ENCODE measurements at places on chromosomes 16 and 17. TPM values are rescaled to one million over a fixed set of nuclear protein-coding genes. Genes with fewer than 3 reads are reported as not detected.

GRCh38 chr16:14187517-14188338, 116.6 kb downstream of the MRTFB start:
- H3K27me3 ChIP-seq = no peaks in the 10 kb centered on the region
- peaks cover 23% of the 10 kb centered on the region for H3K4me1 ChIP-seq
- no peak for DNase-seq
- H3K36me3 ChIP-seq = no peaks in the 10 kb centered on the region
- no peak overlapping the region for H3K4me3 ChIP-seq

- no peaks in the 10 kb centered on the region for H3K27me3 ChIP-seq
- H3K4me3 ChIP-seq = peak overlapping the region; percentile 88
- peak overlapping the region; percentile 70 for H3K27ac ChIP-seq
- no peak for DNase-seq
- peaks cover 5% of the 10 kb centered on the region for H3K4me1 ChIP-seq
- no peaks in the 10 kb centered on the region for H3K36me3 ChIP-seq
Observed at GRCh38 chr17:61863801-61864126, 436 bp upstream of the BRIP1 start.

DNA sequence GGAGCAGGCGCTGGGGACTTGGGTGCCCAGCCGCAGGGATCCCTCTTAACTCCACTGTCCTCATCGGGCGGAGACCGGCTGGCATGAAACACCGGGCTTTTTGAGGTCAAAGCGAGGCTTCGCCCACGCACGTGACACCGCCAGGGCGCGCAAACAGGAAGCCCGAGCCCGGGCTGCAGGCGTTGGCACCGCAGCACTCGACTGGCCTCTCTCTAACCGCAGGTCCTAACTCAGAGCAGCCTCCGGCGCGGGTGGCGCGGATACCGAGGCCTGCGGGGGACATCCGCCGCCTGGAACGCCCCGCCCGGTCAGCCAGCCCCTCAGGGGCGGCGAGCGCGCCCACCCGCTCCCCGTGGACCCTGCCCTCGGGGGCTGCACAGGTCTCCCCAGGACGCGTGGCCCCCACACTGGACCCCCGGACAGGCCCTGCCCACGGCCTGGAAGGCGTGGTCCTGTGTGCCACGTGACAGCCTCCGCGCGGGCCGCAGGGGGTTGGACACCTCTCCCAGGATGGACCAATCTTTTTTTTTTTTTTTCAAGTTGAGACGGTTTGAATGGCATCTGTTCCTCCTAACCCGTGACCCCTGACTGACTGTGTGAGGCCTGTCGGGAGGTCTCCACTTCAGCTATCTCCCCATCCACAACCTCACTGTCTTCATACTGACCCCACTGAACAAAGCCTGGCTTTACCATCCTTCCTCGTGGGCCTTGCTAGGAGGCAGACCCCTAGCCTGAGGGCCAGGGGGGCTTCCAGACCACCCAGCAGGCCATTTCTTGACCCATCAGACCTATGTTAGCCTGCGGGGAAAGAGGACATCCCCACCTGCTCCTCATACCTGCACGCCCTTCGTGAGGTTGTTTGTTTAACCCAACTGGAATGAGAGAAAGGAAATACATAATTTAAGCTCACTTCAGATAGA, 8.4 kb upstream of the SLC47A2 start:
- no peaks in the 10 kb centered on the region for H3K36me3 ChIP-seq
- peak overlapping the region; percentile 12 for H3K27ac ChIP-seq
- H3K27me3 ChIP-seq = no peaks in the 10 kb centered on the region
- DNase-seq = peak; percentile 18

- DNase-seq = no peak
- H3K27me3 ChIP-seq = no peaks in the 10 kb centered on the region
- no peaks in the 10 kb centered on the region for H3K4me1 ChIP-seq
- no peaks in the 10 kb centered on the region for H3K36me3 ChIP-seq
Observed at GRCh38 chr17:33200587-33200986, 92.5 kb downstream of the ASIC2 start.

DNA sequence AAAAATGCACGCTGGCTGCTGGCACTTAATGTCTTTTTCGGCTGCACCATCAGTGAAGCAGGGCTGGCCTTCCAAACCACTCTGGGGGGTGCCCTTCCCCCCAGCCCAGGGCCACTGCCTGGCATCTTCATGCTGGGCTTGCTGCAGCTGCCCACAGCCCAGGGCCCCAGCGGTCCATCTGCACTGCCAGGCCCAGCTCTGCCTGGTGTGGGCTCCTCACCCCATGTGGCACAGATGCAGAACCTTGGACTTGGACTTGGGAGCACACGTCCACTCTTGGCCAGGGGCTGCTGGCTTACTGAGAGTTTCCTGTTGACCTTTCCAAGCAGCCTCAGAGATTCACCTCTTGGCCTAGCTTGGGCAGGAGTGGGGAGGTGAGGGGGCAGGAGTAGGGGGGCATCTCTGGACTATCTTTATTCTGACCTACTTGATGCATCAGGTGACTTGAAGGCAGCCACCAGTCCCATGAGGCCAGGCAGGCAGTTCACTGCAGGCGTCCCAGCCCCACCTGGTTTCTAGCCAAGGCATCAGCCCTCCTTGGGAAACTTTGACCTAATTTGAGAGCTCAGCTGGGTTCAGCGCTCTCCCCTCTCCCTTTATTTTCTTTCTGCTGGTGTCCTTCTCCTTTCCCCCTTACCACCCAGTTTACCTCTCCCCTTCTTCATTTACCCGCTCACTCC, 365.8 kb downstream of the CPPED1 start:
- no peak overlapping the region for H3K4me3 ChIP-seq
- no peaks in the 10 kb centered on the region for H3K4me1 ChIP-seq
- no peak for DNase-seq
- H3K36me3 ChIP-seq = no peaks in the 10 kb centered on the region
- no peaks in the 10 kb centered on the region for H3K27me3 ChIP-seq
- no peak overlapping the region for H3K27ac ChIP-seq

- no peak overlapping the region for H3K27ac ChIP-seq
- no peaks in the 10 kb centered on the region for H3K4me1 ChIP-seq
- no peak overlapping the region for H3K4me3 ChIP-seq
- H3K27me3 ChIP-seq = no peaks in the 10 kb centered on the region
Observed at GRCh38 chr16:85530370-85530739, 82.8 kb upstream of the GSE1 start.

DNA sequence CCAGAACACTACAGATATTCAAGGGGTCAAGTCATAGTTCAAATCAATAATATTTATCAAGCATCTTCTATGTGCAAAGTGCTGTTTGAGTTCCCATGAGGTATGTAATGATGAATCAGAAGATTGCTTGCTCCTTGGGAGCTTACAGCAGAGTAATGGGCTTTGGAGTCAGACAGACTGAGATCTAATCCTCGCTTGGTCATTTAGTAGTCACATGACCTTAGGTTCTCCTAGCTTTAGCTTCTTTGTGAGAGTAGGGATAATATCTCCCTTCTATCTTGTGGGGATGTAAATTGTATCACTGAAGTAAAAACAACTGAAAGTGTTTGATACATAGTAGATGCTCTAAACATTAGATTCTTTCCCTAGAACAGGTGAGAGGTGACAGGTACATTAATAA, 30.1 kb downstream of the SNX11 start:
- H3K4me3 ChIP-seq = no peak overlapping the region
- no peak overlapping the region for H3K27ac ChIP-seq
- DNase-seq = no peak
- H3K36me3 ChIP-seq = no peaks in the 10 kb centered on the region
- H3K4me1 ChIP-seq = no peaks in the 10 kb centered on the region

DNA sequence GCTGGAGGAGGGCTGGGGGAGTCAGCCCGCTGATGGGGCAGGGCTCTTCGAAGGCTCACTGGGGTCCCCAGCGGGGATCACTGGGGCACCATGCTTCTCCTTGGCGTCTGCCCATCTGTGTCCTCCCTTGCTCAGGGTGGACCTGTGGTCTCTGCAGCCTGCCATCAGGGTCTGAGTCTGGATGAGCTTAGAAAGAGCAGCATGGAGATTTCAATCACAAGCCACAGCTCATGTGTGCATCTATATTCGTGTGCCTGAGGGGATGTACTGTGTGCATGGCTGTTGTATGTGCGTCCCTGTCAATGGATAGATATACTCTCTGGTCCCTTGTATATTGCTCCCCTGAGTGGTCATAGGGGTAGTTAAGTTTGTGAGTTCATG, 126.6 kb upstream of the SDK2 start:
- no peaks in the 10 kb centered on the region for H3K27me3 ChIP-seq
- DNase-seq = no peak
- no peaks in the 10 kb centered on the region for H3K4me1 ChIP-seq
- no peaks in the 10 kb centered on the region for H3K36me3 ChIP-seq

DNA sequence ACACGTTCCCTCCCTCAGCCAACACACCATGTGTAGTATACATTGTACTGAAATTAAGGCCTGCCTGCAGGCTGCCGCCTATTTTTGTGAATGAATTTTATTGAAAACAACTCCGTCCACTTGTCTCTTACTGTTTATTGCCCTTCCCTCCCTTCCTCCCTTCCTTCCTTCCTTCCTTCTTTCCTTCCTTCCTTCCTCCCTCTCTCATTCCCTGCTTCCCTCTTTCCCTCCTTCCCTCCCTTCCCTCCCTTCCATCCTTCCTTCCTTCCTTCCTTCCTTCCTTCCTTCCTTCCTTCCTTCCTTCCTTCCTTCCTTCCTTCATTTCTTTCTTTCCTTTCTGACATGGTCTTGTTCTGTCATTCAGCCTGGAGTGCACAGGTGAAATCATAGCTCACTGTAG, 2.3 kb downstream of the ITGAM start:
- no peaks in the 10 kb centered on the region for H3K4me1 ChIP-seq
- no peaks in the 10 kb centered on the region for H3K27me3 ChIP-seq
- no peak for DNase-seq
- H3K36me3 ChIP-seq = no peaks in the 10 kb centered on the region

DNA sequence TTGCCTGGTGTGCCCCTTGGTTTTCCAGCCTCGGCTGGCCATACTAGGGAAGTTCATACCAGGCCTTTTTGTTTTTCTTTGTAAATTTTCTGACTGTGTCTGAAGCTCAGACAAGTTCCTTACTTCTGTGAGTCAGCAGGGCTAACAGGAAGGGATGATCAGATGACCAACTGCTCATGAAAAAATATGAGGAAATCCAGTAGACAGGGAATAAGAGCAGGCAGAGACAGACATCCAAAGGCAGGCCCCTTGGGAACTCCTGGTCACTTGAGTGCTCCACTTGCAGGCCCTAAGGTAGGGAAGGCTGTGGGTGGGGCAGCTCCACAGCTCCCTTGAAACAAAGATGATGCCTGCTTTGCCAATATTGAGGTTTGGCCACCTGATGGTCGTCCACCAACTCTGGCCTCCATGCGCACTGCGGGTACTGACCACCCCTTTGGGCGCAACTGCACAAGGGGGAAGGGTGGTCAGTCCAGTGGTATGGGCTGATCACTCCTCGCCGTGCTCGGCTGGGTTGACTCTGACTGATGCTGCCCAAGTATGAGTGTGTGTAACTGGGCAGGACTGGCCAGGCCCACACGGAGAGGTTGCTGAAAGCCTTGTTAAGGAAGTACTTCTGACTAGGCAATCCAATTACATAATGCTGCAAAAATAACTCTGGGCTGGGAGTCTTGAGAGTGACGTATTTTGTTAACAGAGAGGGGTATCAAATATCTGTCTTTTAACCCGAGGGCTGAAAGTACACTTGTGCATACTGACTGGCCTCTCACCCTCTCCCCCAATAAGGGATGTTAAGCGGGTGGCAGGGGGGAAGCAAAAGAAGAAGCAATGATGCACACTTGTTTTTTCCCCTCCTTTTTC, 20.8 kb upstream of the ZFHX3 start:
- no peaks in the 10 kb centered on the region for H3K4me1 ChIP-seq
- no peaks in the 10 kb centered on the region for H3K36me3 ChIP-seq
- DNase-seq = no peak
- no peak overlapping the region for H3K27ac ChIP-seq
- no peak overlapping the region for H3K4me3 ChIP-seq

DNA sequence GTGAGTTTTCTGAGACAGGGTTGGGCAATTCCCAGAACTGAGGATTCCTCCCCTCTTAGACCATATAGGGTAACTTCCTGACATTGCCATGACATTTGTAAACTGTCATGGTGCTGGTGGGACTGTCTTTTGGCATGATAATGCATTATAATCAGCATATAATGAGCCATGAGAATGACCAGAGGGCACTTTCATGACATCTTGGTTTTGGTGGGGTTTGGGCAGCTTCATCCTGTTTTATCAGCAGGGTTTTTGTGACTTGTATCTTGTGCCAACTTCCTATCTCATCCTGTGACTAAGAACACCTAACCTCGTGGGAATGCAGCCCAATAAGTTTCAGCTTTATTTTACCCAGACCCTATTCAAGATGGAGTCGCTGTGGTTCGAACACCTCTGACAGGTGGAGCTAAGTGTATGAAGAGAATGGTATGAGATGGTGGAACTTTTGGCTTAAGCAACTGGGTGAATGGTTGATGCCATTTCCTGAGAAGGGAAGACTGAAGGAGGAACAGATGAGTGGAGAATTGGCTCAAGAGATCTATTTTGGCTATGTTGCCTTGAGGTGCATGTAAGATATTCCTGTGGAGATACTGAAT, 217.3 kb downstream of the RAB11FIP4 start:
- no peaks in the 10 kb centered on the region for H3K27me3 ChIP-seq
- no peak overlapping the region for H3K4me3 ChIP-seq
- no peaks in the 10 kb centered on the region for H3K36me3 ChIP-seq
- no peaks in the 10 kb centered on the region for H3K4me1 ChIP-seq
- DNase-seq = no peak
- no peak overlapping the region for H3K27ac ChIP-seq

DNA sequence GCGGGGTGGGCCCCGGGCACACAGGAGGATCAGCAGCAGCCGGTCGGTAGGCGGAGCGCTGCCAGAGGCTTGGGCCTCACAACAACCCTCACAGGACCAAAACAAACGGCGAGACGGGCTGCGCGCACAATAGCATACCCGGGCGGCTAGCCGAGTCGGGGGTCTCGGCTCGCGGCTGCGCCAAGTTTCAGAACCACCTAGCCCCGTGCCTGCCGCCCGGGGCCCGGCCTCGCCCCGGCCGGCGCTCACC, 732 bp downstream of the ULK2 start:
- peaks cover 4% of the 10 kb centered on the region for H3K4me1 ChIP-seq
- peaks cover 3% of the 10 kb centered on the region for H3K36me3 ChIP-seq
- peak; percentile 42 for DNase-seq
- H3K27ac ChIP-seq = peak overlapping the region; percentile 72

DNA sequence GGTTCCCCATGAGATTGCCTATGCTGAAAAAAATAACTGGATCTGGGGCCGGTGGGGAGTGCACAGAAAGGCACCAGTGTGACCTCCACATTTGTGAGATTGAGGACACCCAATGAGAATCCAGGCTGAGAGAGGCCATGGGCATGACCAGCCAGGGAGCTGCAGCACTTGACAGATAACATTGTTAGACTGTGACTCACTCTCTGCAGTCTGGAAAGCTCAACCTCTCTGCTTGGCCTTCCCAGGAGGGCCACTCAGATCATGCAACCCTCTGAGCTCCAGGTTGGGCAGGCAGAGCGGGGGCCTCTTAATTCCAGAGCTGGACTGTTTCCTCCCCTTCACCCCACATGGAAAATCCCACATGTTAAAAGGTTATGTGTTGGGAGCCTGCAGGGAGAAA, 30.1 kb downstream of the FZD2 start:
- no peaks in the 10 kb centered on the region for H3K36me3 ChIP-seq
- no peak overlapping the region for H3K27ac ChIP-seq
- no peak overlapping the region for H3K4me3 ChIP-seq
- DNase-seq = no peak
- H3K27me3 ChIP-seq = no peaks in the 10 kb centered on the region
- H3K4me1 ChIP-seq = no peaks in the 10 kb centered on the region

The PLK1 gene
- 3.2 TPM for total RNA-seq

The PYY gene
- total RNA-seq = not detected

The GUCY2D gene
- total RNA-seq = 0.32 TPM

The PABPN1L gene
- total RNA-seq = not detected

The FBXW10 gene
- total RNA-seq = not detected

The KRT31 gene
- total RNA-seq = not detected
